ENCODE measurements at places on chromosomes 2 and 18. TPM values are rescaled to one million over a fixed set of nuclear protein-coding genes. Genes with fewer than 3 reads are reported as not detected.

- H3K4me3 ChIP-seq, result no peak overlapping the region
- no peak overlapping the region for H3K27ac ChIP-seq
- H3K4me1 ChIP-seq, result no peaks in the 10 kb centered on the region
- DNase-seq, result no peak
- H3K27me3 ChIP-seq, result no peaks in the 10 kb centered on the region
- H3K36me3 ChIP-seq, result no peaks in the 10 kb centered on the region
These were observed 15.1 kb upstream of the PKDCC start for GRCh38 chr2:42032745-42033144.

DNA sequence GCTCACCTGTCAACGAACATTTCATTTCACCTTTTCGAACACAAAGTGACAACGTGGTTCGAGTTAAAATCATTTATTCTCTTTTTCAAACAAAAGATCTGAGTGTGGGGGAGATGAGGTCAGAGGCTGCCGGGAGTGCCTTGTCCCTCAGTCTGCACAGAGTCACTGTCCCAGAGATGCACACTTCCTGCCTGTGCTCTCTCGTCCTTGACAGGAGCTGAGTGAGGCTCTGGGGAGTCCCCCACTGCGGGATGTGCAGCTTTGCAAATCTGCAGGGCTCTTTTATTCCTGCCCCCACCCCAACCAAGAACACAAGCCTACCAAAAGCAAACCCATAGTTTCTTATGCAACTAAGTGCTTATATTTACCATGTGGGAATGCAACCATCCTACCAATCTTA, 497.8 kb downstream of the EIPR1 start:
- no peak overlapping the region for H3K27ac ChIP-seq
- H3K4me3 ChIP-seq, result no peak overlapping the region
- no peaks in the 10 kb centered on the region for H3K27me3 ChIP-seq
- no peak for DNase-seq
- no peaks in the 10 kb centered on the region for H3K36me3 ChIP-seq

Gene PIKFYVE
- 48.0 TPM for total RNA-seq

Gene ANKRD36B
- 56.6 TPM for total RNA-seq
